ENCODE measurements at places on chromosomes 6 and 20.
A peak's percentile ranks its signal among the peaks of the same experiment; 100 is the strongest.

GRCh38 chr6:68343901-68344300 lies 291.2 kb upstream of the ADGRB3 start:
- DNase-seq: no peak

- DNase-seq: no peak
Observed at GRCh38 chr20:24630486-24631172, 161.2 kb downstream of the SYNDIG1 start.

DNA sequence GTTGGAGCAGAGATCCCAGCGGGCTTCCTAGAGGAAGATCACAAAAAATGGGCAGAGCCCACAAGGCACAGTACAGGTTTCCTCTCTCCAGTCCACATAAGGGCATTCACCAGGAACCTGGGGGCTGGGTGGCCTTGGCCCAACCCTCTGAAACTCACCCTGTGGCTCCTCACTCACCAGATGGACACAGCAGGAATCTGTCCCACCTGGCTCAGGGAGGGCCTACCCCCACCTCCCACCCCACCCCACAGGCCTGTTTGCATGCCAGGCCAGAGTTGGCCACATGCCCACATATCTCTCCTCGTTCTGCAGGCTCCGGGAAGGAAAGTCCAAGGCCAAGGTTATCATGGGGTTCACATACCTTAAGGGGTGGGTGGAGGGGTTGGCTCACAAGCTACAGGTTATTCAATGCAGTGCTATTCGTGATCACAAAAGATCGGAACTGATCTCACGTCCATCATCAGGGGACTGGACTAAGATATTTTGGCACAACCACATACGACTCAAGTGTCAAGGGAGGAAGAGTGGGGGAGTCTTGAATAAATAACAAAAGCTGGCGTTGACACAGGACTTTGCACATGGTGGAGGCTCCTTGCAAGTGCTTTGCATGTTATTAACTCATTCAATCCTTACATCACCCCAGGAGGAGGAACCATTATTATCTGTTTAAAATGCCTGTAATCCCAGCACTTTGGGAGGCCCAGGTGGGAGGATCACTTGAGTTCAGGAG lies 13.0 kb downstream of the RIPOR3 start:
- no peak for DNase-seq

GRCh38 chr6:6681075-6681849 lies 92.7 kb downstream of the LY86 start:
- no peak for DNase-seq

DNA sequence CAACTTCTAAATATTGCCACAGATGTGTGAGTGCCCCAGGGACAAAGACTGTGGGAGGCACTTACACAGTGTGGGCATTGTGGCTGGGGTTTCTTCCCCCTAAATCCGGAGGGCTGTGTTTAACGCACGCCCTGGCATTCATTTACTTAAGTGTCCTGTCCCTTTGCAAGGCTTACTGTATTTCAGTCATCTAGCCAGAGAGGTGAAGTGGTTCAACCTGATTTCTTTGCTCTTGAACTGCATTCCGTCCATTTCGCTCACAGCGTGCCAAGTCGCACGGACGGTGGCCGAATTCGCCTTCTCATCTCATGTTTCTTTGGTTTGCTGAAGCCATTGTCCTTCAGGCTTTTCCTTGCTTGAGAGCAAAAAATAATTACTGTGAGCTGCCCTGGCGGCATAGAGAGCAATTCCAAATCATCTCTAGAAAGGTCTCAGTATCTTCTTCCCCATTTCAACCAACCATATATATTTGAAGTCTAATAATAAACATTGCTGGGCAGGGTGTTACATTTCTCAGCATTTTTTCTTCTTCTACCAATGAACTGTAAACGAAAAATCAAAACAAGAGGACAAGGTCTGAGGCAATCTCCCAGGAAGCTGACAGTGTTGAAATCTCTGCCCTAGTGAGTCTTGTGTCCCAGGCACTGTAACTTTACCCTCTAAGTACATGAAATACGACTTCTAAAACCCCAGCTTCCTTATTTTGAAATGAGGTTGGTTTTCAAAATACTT lies 16.9 kb downstream of the SYTL3 start:
- no peak for DNase-seq

DNA sequence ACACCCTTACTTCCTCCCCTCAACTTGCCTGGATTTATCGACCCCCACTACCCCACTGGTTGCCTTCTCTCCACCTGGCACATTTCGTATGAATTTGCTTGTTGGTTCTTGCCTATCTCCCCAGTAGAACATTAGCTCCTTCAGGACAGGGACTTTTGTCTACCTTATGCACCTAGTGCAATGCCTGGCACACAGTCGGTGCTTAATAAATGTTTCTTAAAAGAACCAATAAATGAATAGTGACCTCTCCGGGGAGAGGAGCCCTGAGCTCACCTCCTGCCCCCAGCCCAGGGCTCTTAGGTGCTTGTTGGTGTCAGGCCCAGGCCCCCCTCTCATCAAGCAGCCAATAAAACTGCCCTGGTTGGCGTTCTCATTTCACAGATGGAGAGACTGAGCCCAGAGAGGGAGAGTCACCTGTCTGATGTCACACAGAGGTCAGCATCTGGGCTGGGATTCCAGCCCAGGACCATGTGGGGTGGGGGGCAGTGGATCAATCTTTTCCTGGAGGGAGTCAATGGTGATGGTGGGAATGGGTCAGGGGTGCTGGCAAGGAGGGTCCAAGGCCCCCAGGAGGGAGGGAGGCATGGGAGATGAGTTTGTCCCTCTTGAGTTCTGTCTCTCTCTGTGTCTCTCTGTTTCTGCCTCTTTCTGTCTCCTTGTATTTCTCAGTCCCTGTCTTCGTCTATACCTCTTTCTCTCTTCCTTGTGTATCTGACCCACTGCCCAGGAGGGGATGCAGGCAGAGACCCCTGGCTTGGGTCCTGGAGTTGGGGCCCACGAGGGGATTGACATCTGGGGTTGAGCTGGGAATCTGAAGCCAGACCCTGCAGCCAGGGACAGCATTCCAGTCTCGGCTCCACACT lies 89.6 kb downstream of the CEBPB start:
- DNase-seq: no peak

GRCh38 chr6:44381739-44382138 lies 5.8 kb upstream of the CDC5L start:
- no peak for DNase-seq

DNA sequence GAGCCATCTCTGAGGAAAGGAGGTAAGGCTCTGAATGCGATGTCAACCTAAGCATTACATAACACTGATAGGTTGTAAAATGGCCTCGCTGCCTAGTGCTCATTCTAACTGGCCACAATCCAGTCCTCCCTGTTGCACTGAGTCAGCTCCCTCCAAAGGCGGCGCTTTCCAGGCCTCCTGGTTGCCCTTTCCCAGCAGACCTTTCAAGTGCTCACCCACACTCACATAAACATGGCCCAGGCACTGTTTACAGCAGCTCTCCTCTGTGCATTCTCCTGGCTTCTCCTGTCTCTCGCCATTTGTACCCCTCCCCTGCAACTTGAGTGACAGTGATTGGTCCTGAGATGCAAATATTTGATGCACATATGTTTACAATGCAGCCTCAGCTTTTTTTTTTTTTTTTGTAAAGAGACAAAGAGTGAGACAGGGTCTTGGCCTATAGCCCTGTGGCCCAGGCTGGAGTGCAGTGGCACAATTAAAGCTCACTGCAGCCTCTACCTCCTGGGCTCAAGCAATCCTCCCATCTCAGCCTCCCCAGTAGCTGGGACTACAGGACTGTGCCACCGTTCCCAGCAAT lies 36.8 kb upstream of the PRND start:
- DNase-seq: no peak

GRCh38 chr20:25220021-25220730 lies 24.7 kb downstream of the ENTPD6 start:
- DNase-seq: no peak

- DNase-seq: no peak
Observed at GRCh38 chr6:17785094-17785787, 78.5 kb upstream of the NUP153 start.

DNA sequence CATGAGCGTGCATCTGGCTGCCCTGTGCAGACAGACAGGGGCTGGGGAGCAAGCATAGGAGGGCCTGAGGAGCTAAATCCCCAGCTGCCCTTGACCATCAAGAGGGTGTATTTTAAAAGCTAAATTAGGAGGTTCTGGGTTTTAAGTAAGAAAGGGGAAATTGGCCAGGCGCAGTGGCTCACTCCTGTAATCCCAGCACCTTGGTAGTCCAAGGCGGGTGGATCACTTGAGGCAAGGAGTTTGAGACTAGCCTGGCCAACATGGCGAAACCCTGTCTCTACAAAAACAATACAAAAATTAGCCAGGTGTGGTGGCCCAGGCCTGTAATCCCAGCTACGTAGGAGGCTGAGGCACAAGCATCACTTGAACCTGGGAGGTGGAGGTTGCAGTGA lies 27.8 kb downstream of the SERPINB6 start:
- DNase-seq: no peak

- no peak for DNase-seq
Observed at GRCh38 chr6:38933426-38933825, 115.2 kb upstream of the GLP1R start.

DNA sequence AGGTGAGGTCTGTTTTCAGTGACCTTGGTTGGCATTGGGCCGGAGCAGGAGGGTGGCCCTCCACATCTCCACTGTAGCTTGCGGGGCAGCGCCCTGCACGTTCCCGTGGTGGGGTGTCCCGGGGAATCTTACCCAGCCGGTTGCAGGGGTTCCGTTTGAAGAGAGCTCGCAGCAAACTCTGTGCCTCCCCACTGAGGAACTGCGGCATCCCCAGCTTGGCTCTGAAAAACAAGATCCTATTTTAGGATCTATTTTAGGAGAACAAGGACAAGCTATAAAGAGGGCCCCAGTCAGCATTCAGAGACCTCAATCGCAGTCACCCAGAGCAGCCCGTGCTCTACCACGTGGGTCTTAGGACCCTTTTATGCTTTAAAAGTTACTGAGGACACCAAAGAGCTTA lies 97.8 kb downstream of the RAMACL start:
- no peak for DNase-seq

- no peak for DNase-seq
Observed at GRCh38 chr6:126788861-126789365, 329.6 kb upstream of the RSPO3 start.

DNA sequence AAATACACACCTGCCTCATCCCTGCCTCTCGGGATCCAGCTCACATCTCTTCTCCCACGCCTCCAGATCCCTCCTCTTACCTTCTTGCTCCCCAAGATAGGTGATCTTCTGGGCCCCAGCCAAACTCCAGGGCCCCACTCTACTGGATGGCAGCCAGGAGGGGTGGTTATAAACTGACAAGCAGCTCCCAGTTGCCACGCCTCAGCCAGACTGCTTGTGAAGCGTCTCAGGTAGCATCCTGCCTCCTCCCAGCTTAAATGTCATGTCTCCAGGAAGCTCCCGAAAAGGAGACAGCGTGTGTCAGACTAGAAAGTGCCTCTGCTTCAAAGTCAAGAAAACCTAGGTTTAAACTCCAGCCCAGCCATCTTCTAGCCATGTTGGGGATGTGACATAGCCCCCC lies 114.1 kb downstream of the LRFN2 start:
- no peak for DNase-seq

GRCh38 chr6:33254591-33254990 lies 17.1 kb downstream of the VPS52 start:
- no peak for DNase-seq

GRCh38 chr6:30260036-30260504 lies 46.9 kb upstream of the TRIM26 start:
- peak; percentile 38 for DNase-seq

- peak; percentile 42 for DNase-seq
Observed at GRCh38 chr6:41706876-41707564, 28.4 kb downstream of the TFEB start.

- no peak for DNase-seq
Observed at GRCh38 chr20:39893003-39893685, 795.9 kb downstream of the MAFB start.

DNA sequence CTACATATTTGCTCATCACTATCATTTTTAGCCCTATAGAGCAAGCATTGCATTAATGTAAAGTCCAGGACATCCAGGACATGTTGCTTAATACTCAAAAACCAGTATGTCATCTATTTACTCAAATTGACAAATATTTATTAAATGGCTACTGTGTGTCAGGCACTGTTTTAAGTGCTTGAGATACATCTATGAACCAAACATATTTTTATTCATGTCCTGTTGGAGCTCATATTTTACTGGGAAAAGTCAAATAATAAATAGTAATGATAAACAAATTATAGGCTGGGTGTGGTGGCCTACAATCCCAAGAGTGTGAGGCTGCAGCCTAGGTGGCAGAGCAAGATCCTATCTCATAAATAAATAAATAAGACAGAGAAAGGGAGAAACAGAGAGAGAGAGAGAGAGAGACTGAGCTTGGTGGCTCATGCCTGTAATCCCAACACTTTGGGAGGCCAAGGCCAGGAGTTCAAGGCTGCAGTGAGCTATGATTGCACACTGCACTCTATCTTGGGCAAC lies 227.9 kb downstream of the GJA1 start:
- no peak for DNase-seq

DNA sequence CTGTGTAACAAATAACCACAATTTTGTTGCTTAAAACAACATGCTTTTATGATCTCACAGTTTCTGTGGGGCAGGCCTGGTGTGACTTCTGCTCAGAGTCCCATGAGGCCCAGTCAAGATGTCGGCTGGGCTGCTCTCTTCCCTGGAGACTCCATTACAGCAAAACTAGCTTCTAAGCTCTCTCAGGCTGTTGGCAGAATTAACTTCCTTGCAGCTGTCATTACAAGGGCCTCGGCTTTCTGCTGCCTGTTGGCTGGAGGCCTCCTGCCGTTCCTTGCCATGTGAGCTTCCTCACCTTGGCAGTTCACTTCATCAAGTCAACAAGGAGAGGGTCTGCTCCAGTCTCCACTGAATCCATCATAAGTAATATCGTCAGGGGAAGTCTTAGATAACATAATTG lies 659.2 kb downstream of the PRKN start:
- no peak for DNase-seq

DNA sequence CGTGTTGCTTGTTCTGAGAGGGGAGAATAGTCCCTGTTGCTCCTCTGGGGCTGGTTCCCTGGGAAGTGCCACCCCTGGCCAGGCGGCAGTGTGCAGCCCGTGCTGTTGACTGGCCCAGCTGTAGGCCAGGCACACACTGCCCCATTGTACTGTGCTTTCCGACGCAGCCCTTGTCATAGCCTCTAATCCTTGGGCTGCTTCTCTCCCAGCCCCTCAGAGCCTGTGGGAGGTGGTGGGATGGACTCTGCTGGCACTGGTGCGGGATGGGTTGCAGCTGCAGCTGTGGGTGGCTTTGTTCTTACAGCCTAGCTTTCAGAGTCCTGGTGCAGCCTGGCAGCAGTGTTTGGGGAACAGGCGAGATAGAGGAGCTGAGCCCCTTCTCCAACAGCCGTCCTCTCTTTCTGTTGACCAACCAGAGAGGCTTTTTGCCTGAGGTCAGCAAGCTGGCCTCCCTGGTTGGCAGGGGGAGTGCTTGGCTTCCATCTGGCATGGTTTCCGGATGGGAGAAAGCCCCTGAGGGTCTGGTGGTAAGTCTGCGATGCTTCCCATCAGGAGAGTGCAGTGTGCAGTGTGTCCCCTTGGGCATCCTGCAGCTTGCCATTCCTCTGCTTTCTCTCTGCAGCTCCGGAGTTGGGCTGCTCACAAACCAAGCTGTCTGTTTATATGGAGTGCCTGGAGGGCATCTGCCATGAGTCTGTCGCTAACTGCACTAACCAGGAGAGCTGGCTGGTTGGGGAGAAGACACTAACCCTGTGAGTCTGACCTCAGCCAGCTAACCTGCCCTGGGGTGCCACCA lies 12.1 kb downstream of the TJAP1 start:
- no peak for DNase-seq

GRCh38 chr6:163753430-163753829 lies 338.9 kb downstream of the QKI start:
- no peak for DNase-seq

GRCh38 chr20:37669062-37669772 lies 24.6 kb upstream of the CTNNBL1 start:
- DNase-seq: peak; percentile 25

- no peak for DNase-seq
Observed at GRCh38 chr20:53447316-53447715, 146.3 kb downstream of the ZNF217 start.
